CD14-positive monocyte (primary cell): ENCODE measurements at places on chromosomes 4 and X. TPM values are rescaled to one million over a fixed set of nuclear protein-coding genes. Genes with fewer than 3 reads are reported as not detected.

ARR3 gene
- not detected in 2 replicates for polyA plus RNA-seq

SLC34A2 gene
- not detected for polyA plus RNA-seq

MAGEB10 gene
- polyA plus RNA-seq = not detected

PNCK gene
- not detected for polyA plus RNA-seq

GPR34 gene
- 3.1 and 6.1 TPM in 2 replicates for polyA plus RNA-seq
